ENCODE measurements at places on chromosomes 13 and 19.
A peak's percentile ranks its signal among the peaks of the same experiment; 100 is the strongest.

- DNase-seq: no peak
Observed at GRCh38 chr13:114035583-114036531, 62.0 kb upstream of the C13orf46 start.

DNA sequence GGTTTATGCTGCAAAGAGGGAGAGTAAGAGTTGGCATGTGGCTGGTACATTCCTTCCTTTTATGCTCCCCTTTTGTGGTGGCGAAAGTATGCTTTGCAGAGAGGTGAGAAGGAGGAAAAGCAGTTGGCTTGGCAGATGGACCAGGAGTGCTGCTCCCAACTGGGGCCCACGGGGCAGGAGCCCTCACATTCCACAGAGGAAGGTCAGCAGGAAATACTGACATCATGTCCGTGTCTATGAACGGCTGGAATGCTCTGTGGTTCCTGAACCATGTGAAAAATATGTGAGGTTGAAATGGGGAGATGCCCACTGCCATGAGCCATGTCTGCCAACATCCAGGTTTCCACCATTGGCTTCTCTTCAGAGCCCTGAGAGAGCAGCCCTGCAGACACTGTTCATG, 33.3 kb upstream of the GAS6 start:
- no peak for DNase-seq

- DNase-seq: peak; percentile 25
Observed at GRCh38 chr13:95191821-95192563, 109.3 kb downstream of the ABCC4 start.

- no peak for DNase-seq
Observed at GRCh38 chr19:57088133-57088532, 31.7 kb upstream of the USP29 start.

- no peak for DNase-seq
Observed at GRCh38 chr19:33705090-33705847, 83.5 kb downstream of the CHST8 start.

- no peak for DNase-seq
Observed at GRCh38 chr13:37486171-37486681, 112.3 kb downstream of the POSTN start.

GRCh38 chr13:42524487-42525034, 49.4 kb upstream of the TNFSF11 start:
- DNase-seq: no peak

- no peak for DNase-seq
Observed at GRCh38 chr13:89878904-89879303, 1468.6 kb upstream of the MIR17HG start.

DNA sequence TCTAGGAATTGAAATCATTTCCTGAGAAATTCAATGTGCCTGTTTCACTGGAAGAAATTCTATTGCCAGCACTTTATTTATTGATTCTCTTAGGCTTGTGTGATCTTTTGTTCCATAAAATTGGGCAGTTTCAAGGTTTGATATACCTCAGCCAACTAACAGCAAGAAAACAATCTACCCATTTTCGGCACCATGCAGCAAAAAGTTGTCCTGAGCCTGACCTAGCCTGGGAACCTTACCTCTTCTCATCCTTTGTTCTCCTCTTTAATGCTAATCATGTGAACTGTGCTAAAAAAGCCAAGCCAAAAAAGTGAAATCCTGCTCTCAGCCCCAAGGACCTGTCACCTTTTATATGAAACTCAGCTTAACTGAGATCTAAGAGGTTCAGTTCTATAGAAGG, 477.3 kb downstream of the SUCLA2 start:
- no peak for DNase-seq

DNA sequence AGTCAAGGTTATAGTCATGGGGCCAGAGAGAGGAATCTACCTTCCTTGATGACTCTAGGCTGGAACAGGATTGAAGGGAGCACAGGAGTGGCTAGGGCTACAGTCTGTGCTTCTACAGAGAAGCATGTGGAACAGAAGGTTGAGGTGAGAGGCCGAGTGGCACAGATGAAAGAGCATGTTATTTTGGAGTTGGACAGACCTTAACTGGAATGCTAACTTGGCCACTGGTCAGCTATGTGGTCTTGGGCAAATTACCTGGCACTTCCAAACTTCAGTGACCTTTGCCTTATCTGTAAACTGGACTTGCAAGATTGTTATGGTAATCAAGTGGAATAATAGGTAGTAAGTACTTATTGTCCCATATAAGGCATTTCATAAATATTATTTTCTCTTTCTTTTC, 252.7 kb downstream of the KCNRG start:
- DNase-seq: no peak

- no peak for DNase-seq
Observed at GRCh38 chr19:44609219-44609618, 4.1 kb upstream of the IGSF23 start.

GRCh38 chr19:5045956-5046338, 77.0 kb downstream of the KDM4B start:
- no peak for DNase-seq

GRCh38 chr19:4803736-4804695, 12.5 kb downstream of the FEM1A start:
- DNase-seq: peak; percentile 64

- no peak for DNase-seq
Observed at GRCh38 chr19:23474761-23475160, 79.5 kb upstream of the ZNF91 start.

- no peak for DNase-seq
Observed at GRCh38 chr13:20049558-20050473, 91.3 kb downstream of the ZMYM2 start.

- no peak for DNase-seq
Observed at GRCh38 chr13:65330691-65331090, 1899.4 kb downstream of the PCDH9 start.

DNA sequence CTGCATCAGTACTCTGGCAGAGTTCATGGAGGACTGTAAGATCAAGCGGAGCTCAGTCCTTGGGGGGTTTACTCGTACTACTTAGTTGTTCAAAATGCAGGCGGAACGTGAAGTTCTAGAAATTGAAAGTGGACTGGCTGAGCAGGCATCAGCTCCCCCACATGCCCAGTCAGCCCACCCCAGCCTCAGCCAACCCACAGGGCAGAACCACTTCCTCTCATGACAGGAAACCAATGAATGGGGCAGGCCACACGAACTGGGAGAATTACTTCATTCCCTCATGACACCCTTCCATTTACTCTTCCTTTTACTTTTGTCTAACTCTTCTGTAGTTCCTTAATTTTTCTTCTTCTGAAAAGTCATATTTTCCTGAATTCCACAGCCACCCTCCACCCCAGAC, 71.9 kb downstream of the FLT1 start:
- no peak for DNase-seq

- no peak for DNase-seq
Observed at GRCh38 chr19:54902061-54902460, 3.9 kb upstream of the NCR1 start.

DNA sequence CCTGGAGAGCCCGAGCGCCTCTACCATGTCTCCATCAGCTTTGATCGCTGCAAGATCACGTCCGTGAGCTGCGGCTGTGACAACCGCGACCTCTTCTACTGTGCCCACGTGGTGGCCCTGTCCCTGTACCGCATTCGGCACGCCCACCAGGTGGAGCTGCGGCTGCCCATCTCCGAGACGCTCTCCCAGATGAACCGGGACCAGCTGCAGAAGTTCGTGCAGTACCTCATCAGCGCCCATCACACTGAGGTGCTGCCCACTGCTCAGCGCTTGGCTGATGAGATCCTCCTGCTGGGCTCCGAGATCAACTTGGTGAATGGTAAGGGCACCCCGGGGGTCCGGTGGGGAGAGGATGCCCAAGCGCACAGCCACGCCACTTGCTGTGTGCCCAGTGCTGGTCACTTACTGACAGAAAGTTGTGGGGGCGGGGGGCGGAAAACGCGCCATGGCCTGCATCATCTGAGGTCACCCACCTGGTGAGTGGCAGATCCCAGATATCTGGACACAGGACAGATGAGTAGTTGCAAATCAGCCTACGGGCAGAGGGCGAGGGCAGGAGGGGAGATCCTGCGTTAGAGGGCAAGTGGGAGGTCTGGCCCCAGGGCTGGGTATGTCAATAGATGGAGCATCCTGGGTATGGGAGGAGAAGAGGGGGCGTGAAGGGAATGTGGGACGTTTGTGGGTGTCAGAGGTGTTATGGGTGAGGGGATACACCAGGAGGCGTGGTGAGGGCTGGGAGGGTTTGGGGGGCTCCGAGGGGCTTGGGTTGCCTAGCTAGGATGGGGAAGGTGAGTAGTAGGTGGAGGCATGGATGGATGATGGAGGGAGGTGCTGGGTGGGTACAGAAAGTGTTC, 9.8 kb downstream of the ZSWIM4 start:
- DNase-seq: no peak

- no peak for DNase-seq
Observed at GRCh38 chr19:2053601-2054389, 2.8 kb upstream of the MKNK2 start.

DNA sequence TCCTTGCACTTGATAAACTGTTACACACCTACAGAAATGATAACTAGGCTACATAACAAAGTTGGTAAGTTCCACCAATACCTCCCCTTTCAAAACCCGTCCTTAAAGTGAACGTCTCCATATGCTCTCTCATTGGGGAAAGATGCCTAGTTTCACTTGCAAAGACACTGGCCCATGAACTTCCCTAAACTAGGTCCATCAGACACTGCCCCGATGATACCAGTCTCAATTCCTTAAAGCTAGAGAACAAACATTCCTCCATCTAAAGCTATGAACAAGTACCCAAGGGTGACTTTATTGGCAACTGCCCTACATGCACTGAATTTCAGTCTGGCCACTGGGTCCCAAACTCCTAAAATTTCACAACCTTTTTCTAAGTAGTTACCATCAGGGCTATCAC, 39.9 kb downstream of the FOXO1 start:
- no peak for DNase-seq

GRCh38 chr13:92572190-92572589, 654.4 kb upstream of the GPC6 start:
- DNase-seq: no peak

DNA sequence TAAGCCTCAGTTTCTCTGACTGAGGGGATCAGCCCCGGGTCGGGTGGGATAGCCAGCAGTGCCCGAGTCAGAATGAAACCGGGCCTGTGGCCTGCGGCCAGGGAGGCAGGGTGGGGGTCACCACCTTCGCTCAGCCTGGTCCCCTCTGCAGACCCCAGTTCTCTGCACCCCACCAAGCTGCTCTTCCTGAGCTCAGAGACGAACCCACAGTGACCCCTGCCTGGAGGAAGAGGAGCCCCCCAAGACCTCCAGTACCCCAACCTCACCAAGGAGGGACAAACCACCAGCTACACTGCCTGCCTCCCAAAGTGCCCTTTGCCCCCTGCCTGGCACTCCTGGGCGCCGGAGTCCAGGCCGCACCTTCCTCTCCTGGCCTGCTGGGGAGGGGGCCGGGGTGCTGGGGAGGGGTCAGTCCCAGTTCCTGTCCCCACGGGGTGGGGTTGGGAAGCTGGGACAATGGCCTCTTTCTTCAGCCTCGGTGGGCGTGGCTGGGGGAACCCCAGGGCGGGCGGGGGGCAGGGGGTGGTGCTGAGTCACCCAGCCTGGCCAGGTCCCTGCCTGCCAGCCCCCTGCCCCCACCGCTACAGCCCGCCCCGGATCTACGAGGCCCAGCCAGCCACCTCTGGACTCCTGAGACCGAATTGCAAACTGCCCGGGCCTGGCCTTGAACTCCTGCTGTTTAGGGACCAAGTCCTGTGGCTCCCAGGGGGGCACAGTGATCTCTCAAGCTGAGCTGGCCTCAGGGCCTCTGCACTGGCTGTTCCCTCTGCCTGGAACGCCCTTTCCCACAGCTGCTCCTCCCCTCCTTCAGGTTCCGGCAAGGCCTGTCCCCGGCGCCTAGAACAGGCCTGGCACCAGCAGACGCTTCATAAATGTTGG, 14.3 kb downstream of the ZBTB7A start:
- DNase-seq: no peak

DNA sequence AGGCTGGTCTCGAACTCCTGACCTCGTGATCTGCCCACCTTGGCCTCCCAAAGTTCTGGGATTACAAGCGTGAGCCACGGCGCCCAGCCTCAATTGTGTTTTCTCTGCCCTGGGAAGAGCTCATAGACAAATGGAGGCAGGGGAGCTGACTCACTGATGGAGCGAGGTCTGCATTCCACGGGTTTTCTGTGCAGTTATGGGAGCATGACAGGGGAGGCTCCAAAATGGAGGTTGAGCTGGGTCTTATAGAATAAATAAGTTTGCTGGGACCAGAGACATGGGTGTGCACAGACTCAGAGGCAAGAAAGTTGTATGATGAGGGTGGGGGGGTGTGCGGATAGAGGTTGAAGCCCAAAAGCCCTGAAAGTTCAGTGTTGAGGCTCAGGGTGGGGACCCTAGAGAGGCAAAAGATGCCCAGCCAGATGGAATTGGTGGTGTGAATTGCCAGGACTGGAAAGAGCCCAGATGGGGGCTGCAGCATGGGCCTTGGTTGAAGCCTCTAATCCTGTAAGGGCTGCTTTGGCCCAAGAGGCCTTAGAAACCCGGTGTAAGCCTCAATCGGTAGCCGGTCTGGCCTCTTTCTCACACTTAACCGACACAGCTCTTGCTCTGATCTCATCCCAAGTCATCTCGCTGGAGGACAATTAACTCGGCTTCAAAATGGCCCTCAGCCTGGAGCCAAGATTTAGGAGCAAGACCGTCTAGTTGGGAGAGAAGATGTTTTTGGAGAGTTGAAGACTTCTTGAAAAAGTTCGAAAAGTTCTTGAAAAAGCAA, 1.9 kb downstream of the TPM4 start:
- DNase-seq: peak; percentile 68

- no peak for DNase-seq
Observed at GRCh38 chr19:3642987-3643673, 16.5 kb upstream of the CACTIN start.

GRCh38 chr13:102679449-102680132, 15.3 kb downstream of the METTL21C start:
- DNase-seq: no peak

GRCh38 chr19:44948763-44949374, 3.0 kb downstream of the APOC2 start:
- DNase-seq: no peak

DNA sequence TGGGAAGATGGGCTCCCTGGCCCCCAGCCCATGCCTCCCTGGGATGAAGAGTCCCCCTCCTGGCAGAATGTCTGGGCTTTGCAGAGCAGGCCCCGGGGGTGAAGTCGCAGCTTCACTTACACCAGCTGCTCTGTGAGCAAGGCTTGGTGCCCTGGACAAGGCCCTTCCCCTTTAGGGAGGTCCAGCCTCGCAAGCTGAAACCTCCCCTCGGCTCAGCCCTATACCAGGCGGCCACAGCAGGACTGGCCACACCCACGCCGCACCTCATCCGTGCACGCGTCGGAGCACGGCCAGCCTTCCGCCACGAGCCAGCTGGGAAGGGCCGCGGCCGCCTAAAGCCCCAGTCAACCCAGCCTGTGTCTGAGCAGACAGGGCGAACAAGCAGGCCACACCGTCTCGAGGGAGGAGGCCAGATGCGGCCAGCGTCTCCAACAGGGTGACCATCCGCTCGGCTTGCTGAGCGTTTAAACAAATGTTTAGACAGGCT, 83.2 kb upstream of the MCF2L start:
- no peak for DNase-seq

- no peak for DNase-seq
Observed at GRCh38 chr13:80753866-80754265, 412.9 kb upstream of the SPRY2 start.

DNA sequence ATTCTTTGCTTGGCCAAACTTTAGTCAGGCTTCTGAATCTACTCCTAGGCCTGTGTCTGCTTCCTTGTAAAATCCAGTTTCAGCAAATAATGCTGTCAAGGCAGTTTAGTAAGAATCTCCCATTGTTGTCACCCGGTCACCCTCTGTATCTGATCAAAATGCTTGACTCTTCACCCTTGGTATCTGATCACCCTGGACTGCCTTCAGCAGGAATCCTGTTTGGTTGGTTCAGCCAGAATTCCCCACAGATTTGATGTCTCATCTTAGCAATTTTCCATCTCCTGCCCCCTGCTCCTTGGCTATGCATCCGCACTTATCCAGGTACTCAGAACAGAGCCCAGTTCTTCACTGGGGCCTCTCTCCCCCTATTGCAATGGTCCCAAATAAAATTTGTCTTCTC, 172.4 kb upstream of the UBL3 start:
- no peak for DNase-seq

Data from stimulated activated naive CD4-positive, alpha-beta T cell (primary cell).